Esophagus muscularis mucosa (tissue), 4 donors: ENCODE measurements at places on chromosomes 5 and 9. TPM values are rescaled to one million over a fixed set of nuclear protein-coding genes. Genes with fewer than 3 reads are reported as not detected.
A peak's percentile ranks its signal among the peaks of the same experiment; 100 is the strongest.

- H3K4me1 ChIP-seq, result no peaks in the 10 kb centered on the region
- no peak overlapping the region for H3K27ac ChIP-seq
- DNase-seq, result no peak
- no peaks in the 10 kb centered on the region for H3K27me3 ChIP-seq
These were observed 1728.3 kb upstream of the CDH9 start for GRCh38 chr5:28766565-28767158.

DNA sequence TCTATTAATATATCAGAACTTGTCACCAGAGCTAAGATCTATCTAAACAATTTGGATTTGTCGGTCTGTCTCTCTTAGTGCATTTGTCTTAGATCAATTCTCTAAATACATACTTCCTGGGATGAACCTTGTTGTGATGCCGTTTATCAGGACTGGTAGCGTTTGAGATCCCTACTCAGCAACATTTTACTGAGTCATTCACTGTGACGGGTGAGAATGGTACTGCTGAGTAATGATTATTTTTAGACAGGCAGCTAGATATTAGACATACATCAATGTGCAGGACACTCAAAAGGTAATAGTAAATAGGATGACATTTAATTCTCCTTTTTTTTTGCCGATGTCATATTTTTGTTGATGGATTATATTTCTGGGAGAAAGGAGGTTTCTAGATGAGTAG lies 209.0 kb downstream of the CSNK1G3 start:
- H3K36me3 ChIP-seq, result no peaks in the 10 kb centered on the region
- H3K4me3 ChIP-seq, result no peak overlapping the region
- no peak for DNase-seq
- H3K27ac ChIP-seq, result no peak overlapping the region
- no peaks in the 10 kb centered on the region for H3K27me3 ChIP-seq

- H3K27ac ChIP-seq, result no peak overlapping the region
- no peak for DNase-seq
- no peak overlapping the region for H3K4me3 ChIP-seq
These were observed 2.1 kb upstream of the GRM6 start for GRCh38 chr5:178997191-178997590.

GRCh38 chr9:22447618-22448305 lies 1.1 kb downstream of the DMRTA1 start:
- no peaks in the 10 kb centered on the region for H3K36me3 ChIP-seq
- DNase-seq, result no peak
- H3K4me1 ChIP-seq, result peaks cover 19% of the 10 kb centered on the region
- peak overlapping the region; percentile 93 for H3K27ac ChIP-seq

DNA sequence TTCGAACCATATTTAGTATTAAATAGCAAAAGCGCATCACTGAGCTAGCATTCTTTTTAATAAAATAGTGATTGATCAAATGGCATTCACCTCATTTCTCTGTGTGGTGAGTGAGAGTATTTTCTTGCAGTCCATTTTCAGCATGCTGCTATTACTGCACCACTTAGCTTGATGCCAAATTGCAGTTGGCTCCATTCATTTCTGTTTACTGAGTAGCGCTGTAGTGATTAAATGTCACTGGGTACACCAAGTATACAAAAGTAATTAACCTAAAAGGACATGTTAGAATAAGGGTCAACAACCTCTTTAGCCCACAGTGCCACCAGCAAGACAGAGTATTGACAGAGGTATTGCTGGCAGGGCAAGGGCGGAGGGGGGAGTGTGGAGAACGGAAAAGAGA lies 122.0 kb downstream of the TLE4 start:
- no peak overlapping the region for H3K4me3 ChIP-seq
- no peak overlapping the region for H3K27ac ChIP-seq
- no peaks in the 10 kb centered on the region for H3K36me3 ChIP-seq
- no peaks in the 10 kb centered on the region for H3K27me3 ChIP-seq
- no peaks in the 10 kb centered on the region for H3K4me1 ChIP-seq

GRCh38 chr5:150510460-150511263 lies 2.7 kb downstream of the NDST1 start:
- no peak for DNase-seq
- H3K4me3 ChIP-seq, result no peak overlapping the region
- H3K27me3 ChIP-seq, result no peaks in the 10 kb centered on the region
- H3K27ac ChIP-seq, result peak overlapping the region; percentile 69

- H3K27ac ChIP-seq, result no peak overlapping the region
- H3K36me3 ChIP-seq, result no peaks in the 10 kb centered on the region
- no peak for DNase-seq
These were observed 1034.0 kb downstream of the TLE4 start for GRCh38 chr9:80605793-80606192.

- H3K4me3 ChIP-seq, result no peak overlapping the region
- no peak overlapping the region for H3K27ac ChIP-seq
- H3K27me3 ChIP-seq, result no peaks in the 10 kb centered on the region
- no peak for DNase-seq
- no peaks in the 10 kb centered on the region for H3K36me3 ChIP-seq
These were observed 169.3 kb downstream of the MACROH2A1 start for GRCh38 chr5:135229679-135230132.

GRCh38 chr5:114438471-114438870 lies 76.6 kb downstream of the KCNN2 start:
- DNase-seq, result no peak
- H3K4me1 ChIP-seq, result no peaks in the 10 kb centered on the region
- no peaks in the 10 kb centered on the region for H3K27me3 ChIP-seq
- no peak overlapping the region for H3K27ac ChIP-seq
- no peak overlapping the region for H3K4me3 ChIP-seq
- H3K36me3 ChIP-seq, result no peaks in the 10 kb centered on the region

DNA sequence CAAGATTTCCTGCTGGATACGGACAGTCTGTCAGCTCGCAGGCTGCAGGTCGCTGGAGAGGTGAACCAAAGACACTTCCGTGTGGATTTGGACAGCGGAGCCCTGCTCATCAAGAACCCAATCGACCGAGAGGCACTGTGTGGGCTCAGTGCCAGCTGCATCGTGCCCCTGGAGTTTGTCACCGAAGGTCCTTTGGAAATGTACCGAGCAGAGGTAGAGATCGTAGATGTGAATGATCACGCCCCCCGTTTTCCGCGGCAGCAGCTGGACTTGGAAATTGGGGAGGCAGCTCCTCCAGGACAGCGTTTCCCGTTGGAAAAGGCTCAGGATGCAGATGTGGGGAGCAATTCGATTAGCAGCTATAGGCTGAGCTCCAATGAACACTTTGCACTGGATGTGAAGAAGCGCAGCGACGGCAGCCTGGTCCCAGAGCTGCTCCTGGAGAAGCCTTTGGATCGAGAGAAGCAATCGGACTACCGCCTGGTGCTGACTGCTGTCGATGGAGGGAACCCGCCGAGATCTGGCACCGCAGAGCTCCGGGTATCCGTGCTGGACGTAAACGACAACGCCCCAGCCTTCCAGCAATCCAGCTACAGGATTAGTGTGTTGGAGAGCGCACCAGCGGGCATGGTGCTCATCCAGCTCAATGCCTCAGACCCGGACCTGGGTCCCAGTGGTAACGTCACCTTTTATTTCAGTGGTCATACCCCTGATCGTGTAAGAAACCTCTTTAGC lies 658 bp downstream of the PCDHGC4 start:
- peaks cover 30% of the 10 kb centered on the region for H3K36me3 ChIP-seq
- DNase-seq, result no peak
- H3K27me3 ChIP-seq, result no peaks in the 10 kb centered on the region
- peaks cover 27% of the 10 kb centered on the region for H3K4me1 ChIP-seq
- no peak overlapping the region for H3K27ac ChIP-seq

- no peak overlapping the region for H3K27ac ChIP-seq
- DNase-seq, result no peak
- H3K4me3 ChIP-seq, result no peak overlapping the region
- H3K27me3 ChIP-seq, result no peaks in the 10 kb centered on the region
- H3K36me3 ChIP-seq, result peaks cover 28% of the 10 kb centered on the region
These were observed 28.6 kb upstream of the IL13 start for GRCh38 chr5:132629230-132629944.

- peaks cover 22% of the 10 kb centered on the region for H3K4me1 ChIP-seq
- H3K4me3 ChIP-seq, result no peak overlapping the region
- H3K27ac ChIP-seq, result no peak overlapping the region
- peaks cover 13% of the 10 kb centered on the region for H3K36me3 ChIP-seq
- peak; percentile 47 for DNase-seq
- H3K27me3 ChIP-seq, result no peaks in the 10 kb centered on the region
These were observed 123.5 kb downstream of the SCAMP1 start for GRCh38 chr5:78483809-78484521.

- H3K4me1 ChIP-seq, result peaks cover 18% of the 10 kb centered on the region
- no peaks in the 10 kb centered on the region for H3K36me3 ChIP-seq
- peak overlapping the region; percentile 15 for H3K4me3 ChIP-seq
- H3K27ac ChIP-seq, result peak overlapping the region; percentile 75
- DNase-seq, result no peak
These were observed 243.4 kb upstream of the KLF4 start for GRCh38 chr9:107732781-107733522.

CTXN3 gene
- not detected for total RNA-seq

SLC36A2 gene
- not detected for total RNA-seq

ARSI gene
- total RNA-seq, result 20.6 TPM

HRH2 gene
- total RNA-seq, result 10.9 TPM

LECT2 gene
- not detected for total RNA-seq

DNAJC18 gene
- total RNA-seq, result 15.4 TPM
